ENCODE measurements at places on chromosomes 16 and 17. TPM values are rescaled to one million over a fixed set of nuclear protein-coding genes. Genes with fewer than 3 reads are reported as not detected.

The SPATA22 gene
- not detected for total RNA-seq

DNA sequence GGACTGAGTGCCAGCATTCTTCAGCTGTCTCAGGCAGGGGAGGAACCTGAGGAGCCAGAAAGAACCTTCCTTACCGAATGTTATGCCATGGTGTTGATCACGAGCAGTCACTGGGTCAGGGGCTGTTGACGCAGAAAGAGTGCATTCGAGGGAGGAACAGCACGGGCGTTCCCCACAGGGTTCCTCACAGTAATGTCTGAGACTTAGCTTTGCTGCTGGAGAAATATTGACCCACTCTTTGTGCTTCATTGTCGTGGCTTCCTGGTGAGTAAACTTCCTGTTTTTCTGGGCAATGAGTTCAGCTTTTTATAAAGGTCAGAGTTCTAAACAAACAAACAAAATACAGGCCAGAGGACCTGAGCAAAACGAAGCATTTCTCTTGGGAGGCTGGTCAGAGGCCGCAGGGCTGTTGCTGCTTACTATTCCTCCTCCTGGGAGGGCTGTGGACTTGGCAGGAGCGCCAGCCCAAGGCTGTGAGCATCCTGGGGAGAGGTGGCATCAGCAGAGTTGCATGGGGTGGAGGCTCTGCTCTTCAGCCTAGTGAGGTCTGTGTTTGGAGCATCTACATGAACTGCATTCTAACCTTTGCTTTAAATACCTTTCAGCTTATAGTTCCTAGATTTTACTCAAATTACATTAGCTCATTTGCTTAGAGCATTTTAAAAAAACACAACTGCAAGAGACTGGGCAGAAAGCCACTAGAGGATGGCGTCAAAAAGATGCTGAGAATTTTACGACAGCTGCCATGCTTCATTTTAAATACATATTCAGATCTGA, 143.1 kb upstream of the CACNG5 start:
- no peaks in the 10 kb centered on the region for H3K36me3 ChIP-seq
- DNase-seq = no peak
- no peak overlapping the region for H3K27ac ChIP-seq
- H3K4me3 ChIP-seq = no peak overlapping the region
- no peaks in the 10 kb centered on the region for H3K27me3 ChIP-seq

- H3K27ac ChIP-seq = no peak overlapping the region
- no peaks in the 10 kb centered on the region for H3K27me3 ChIP-seq
- no peaks in the 10 kb centered on the region for H3K36me3 ChIP-seq
Measured at GRCh38 chr17:42895185-42895555, 5.4 kb upstream of the G6PC1 start.

DNA sequence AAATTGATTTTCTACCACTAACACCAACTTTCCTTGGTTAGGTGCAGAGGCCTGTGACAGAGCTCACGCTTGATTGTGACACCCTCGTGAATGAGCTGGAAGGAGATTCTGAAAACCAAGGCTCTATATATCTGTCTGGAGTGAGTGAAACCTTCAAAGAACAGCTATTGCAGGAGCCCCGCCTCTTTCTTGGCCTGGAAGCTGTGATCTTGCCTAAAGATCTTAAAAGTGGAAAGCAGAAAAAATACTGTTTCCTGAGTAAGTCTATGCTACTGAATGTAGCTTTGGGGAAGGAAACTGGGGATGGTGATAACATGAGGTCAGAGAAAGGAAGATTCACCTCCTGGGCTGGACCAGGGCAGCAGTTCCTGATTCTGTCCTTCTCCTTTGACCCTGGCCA, 38.3 kb downstream of the REXO5 start:
- no peak for DNase-seq
- no peak overlapping the region for H3K27ac ChIP-seq
- no peaks in the 10 kb centered on the region for H3K27me3 ChIP-seq
- no peak overlapping the region for H3K4me3 ChIP-seq

GRCh38 chr17:60538726-60539125, 12.7 kb upstream of the APPBP2 start:
- no peak for DNase-seq
- H3K27me3 ChIP-seq = no peaks in the 10 kb centered on the region
- H3K4me1 ChIP-seq = no peaks in the 10 kb centered on the region
- H3K36me3 ChIP-seq = no peaks in the 10 kb centered on the region

GRCh38 chr16:20734056-20734455, 7.6 kb downstream of the THUMPD1 start:
- H3K27ac ChIP-seq = no peak overlapping the region
- H3K4me3 ChIP-seq = no peak overlapping the region
- H3K27me3 ChIP-seq = no peaks in the 10 kb centered on the region
- no peak for DNase-seq
- peaks cover 30% of the 10 kb centered on the region for H3K36me3 ChIP-seq

The IRX5 gene
- not detected for total RNA-seq

The C17orf50 gene
- not detected for total RNA-seq

DNA sequence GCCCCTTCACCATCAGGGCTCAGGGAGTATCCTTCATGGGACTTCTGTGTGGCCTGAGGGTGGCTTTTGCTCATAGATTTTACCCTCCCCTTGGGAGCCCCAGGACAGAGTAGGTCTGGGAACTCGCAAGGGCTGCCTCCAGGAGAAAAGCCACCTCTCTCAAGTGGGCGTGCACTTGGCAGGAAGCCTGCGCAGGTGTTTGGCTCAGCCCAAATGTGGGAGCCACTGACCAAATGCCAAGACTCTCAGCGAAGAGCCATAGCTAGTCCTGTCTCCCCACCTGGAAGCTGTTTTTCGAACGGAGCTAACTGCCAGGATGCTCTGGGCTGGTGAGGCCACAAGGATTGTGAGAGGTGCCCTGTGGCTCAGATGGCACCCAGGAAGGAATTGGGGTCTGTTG, 2.0 kb upstream of the HSD17B2 start:
- peaks cover 3% of the 10 kb centered on the region for H3K27me3 ChIP-seq
- no peak overlapping the region for H3K4me3 ChIP-seq
- no peak overlapping the region for H3K27ac ChIP-seq

- H3K27me3 ChIP-seq = no peaks in the 10 kb centered on the region
- no peak overlapping the region for H3K4me3 ChIP-seq
- H3K36me3 ChIP-seq = peaks cover 29% of the 10 kb centered on the region
- no peaks in the 10 kb centered on the region for H3K4me1 ChIP-seq
- peak; percentile 7 for DNase-seq
Measured at GRCh38 chr17:78421534-78422266, 43.3 kb downstream of the PGS1 start.

- no peaks in the 10 kb centered on the region for H3K36me3 ChIP-seq
- peak overlapping the region; percentile 91 for H3K27ac ChIP-seq
- H3K4me1 ChIP-seq = peaks cover 5% of the 10 kb centered on the region
- no peaks in the 10 kb centered on the region for H3K27me3 ChIP-seq
Measured at GRCh38 chr17:44502598-44503146, 534 bp downstream of the GPATCH8 start.

The GAS2L2 gene
- not detected for total RNA-seq

GRCh38 chr17:28953444-28954118, 2.3 kb upstream of the PHF12 start:
- no peak overlapping the region for H3K4me3 ChIP-seq
- peaks cover 4% of the 10 kb centered on the region for H3K4me1 ChIP-seq

The RASL10B gene
- 0.05 TPM for total RNA-seq

GRCh38 chr16:5066511-5066910, 755 bp upstream of the C16orf89 start:
- no peaks in the 10 kb centered on the region for H3K36me3 ChIP-seq
- H3K27ac ChIP-seq = no peak overlapping the region
- H3K4me1 ChIP-seq = peaks cover 21% of the 10 kb centered on the region
- no peak for DNase-seq

DNA sequence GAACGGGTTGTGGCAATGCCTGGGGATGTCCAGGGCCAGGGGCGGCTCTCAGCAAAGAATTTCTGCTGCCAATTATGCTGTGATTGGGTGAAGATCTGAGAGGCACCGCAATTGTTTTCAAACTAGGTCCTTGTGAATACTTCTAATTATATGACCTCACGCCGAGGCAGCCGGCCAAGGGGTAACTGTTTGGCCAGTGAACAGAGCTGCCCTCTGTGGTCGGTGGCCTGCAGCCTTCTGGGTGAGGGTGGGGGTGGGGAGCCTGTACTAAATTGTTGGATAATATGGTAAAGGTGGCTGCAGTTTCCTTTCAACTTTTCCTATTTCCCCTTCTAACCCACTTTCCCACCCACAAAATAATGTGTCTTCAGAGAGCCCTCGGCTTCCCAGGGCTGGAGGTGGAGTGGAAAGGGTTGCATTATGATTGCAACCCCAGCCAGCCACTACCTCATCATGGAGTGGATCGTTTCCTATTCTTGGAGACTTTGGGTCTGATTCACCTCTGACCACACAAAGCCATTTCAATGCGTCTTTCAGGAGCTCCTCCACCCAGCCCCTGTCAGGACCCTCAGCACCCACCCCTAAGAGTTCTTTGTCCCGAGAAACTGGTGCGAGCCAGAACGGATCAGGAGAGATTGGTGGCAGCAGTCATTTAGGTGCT, 2.0 kb upstream of the DNAI2 start:
- no peak overlapping the region for H3K4me3 ChIP-seq
- DNase-seq = no peak
- no peaks in the 10 kb centered on the region for H3K27me3 ChIP-seq
- H3K4me1 ChIP-seq = peaks cover 21% of the 10 kb centered on the region
- no peak overlapping the region for H3K27ac ChIP-seq
- H3K36me3 ChIP-seq = no peaks in the 10 kb centered on the region

DNA sequence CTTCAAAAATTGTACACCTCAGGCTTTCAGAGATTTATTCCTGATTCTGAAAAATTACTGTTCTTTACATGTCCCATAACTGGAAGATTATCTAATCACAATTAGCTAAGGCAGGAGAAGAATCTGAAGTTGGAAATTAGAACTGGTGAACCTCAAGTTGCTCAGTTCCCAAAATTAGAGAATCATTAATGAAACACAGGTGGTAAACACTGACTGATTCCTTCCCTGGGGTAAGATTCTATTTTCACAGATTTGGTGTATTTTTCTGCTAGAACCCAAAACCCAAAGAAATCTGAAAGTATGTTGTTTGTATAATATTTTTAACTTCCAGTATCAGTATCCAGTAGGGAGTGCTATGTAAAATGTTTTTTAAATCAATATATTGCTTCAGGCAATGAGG, 25.7 kb downstream of the PHKB start:
- H3K4me1 ChIP-seq = peaks cover 27% of the 10 kb centered on the region
- H3K36me3 ChIP-seq = no peaks in the 10 kb centered on the region
- no peaks in the 10 kb centered on the region for H3K27me3 ChIP-seq
- no peak overlapping the region for H3K4me3 ChIP-seq
- no peak overlapping the region for H3K27ac ChIP-seq

DNA sequence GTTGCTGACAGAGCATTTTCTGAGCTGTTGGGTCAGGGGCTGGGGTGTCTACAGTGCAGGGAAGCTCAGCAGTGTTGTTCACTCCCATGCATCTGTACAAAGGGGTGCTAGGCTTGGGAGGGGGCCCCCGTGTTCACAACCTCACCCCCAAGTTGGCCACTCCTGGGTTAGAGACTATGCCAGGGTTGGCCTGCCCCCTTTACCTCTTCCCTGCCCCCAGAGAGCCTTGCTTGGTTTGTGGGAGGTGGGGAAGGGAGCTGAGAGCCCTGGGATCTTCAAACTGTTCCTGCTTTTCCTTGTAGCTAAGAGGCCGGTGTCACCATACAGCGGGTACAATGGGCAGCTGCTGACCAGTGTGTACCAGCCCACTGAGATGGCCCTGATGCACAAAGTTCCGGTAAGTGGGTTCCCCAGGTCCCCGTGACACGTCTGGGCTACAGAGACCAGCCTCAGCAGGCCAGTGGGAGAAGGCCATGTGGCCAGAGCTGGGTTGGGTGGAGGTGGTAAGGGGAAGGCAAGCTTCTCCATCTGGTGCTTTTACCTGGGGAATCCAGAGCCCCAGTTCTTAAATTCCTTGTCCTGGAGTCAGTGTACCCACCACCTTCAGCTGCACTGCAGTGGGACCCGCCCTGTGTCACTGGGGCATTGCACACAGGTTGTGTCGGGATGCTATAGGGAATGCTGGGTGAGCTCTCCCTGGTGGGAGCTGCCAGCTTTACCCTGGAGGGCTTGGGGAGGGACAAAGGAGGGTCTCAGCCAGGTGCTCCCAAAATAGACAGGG, 11.8 kb downstream of the GPRC5C start:
- peaks cover 5% of the 10 kb centered on the region for H3K4me1 ChIP-seq
- no peak for DNase-seq
- no peaks in the 10 kb centered on the region for H3K36me3 ChIP-seq
- H3K27ac ChIP-seq = no peak overlapping the region

DNA sequence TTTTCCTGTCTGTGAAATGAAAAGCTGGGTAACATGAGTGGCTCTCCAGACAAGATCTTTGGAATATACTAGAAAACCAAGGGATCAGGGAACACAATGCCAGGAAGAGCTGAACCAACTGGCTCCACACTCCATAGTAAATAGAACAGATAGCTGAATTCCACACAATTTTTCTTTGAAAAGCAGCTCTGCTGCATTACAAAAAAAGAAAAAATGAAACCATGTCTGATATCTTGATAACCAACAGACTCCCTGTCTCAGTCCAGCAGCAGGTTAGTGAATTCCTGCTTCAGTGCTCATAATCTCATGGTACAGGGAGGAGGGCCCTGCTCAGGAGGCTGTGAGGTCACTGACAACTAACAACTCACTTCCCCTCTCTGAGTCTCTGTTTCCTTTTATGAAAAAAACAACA, 97.1 kb downstream of the CDH11 start:
- no peaks in the 10 kb centered on the region for H3K4me1 ChIP-seq
- DNase-seq = no peak

GRCh38 chr17:60135151-60135950, 14.4 kb upstream of the CA4 start:
- H3K27me3 ChIP-seq = no peaks in the 10 kb centered on the region
- H3K27ac ChIP-seq = peak overlapping the region; percentile 4
- H3K4me1 ChIP-seq = no peaks in the 10 kb centered on the region
- peak overlapping the region; percentile 64 for H3K4me3 ChIP-seq
- peak; percentile 44 for DNase-seq

- H3K4me3 ChIP-seq = peak overlapping the region; percentile 74
- peaks cover 3% of the 10 kb centered on the region for H3K4me1 ChIP-seq
- H3K27me3 ChIP-seq = peaks cover 4% of the 10 kb centered on the region
- no peak overlapping the region for H3K27ac ChIP-seq
- DNase-seq = no peak
Measured at GRCh38 chr17:43545383-43545632, 832 bp downstream of the ETV4 start.

The TEKT3 gene
- total RNA-seq = not detected

GRCh38 chr16:23826528-23827045, 9.2 kb upstream of the PRKCB start:
- DNase-seq = peak; percentile 79
- no peaks in the 10 kb centered on the region for H3K27me3 ChIP-seq
- no peaks in the 10 kb centered on the region for H3K36me3 ChIP-seq
- H3K27ac ChIP-seq = peak overlapping the region; percentile 63
- 0 out of 2 replicates have a peak overlapping the region, but pooled peaks have one; percentile 1 for H3K4me3 ChIP-seq

The TBX21 gene
- 8.3 TPM for total RNA-seq

DNA sequence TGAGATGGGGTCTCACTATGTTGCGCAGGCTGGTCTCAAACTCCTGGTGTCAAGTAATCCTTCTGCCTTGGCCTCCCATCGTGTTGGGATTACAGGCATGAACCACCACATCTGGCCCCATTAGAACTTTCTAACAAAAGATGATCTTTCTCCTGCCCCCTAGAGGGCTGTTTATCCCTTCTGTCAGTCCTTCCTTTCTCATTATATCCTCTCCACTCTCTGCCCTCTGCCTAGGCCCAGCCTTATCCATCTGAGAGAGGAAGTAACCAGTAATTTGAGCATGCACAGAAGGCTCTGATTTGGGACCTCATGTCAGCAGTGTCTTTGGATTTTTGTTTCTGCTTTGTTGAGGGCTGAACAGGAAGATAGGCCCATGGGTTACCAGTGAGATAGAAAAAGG, 4.4 kb upstream of the DHX40 start:
- H3K4me3 ChIP-seq = no peak overlapping the region
- H3K27ac ChIP-seq = no peak overlapping the region
- H3K36me3 ChIP-seq = no peaks in the 10 kb centered on the region
- no peak for DNase-seq
- H3K27me3 ChIP-seq = no peaks in the 10 kb centered on the region
- H3K4me1 ChIP-seq = peaks cover 3% of the 10 kb centered on the region

The CCL16 gene
- not detected for total RNA-seq

The GDPD1 gene
- total RNA-seq = 0.64 TPM

All from GM12878 (cell line).